ENCODE measurements at places on chromosomes 6 and 20.
A peak's percentile ranks its signal among the peaks of the same experiment; 100 is the strongest.

- no peak for DNase-seq
Measured at GRCh38 chr6:121321282-121321681, 13.0 kb downstream of the TBC1D32 start.

DNA sequence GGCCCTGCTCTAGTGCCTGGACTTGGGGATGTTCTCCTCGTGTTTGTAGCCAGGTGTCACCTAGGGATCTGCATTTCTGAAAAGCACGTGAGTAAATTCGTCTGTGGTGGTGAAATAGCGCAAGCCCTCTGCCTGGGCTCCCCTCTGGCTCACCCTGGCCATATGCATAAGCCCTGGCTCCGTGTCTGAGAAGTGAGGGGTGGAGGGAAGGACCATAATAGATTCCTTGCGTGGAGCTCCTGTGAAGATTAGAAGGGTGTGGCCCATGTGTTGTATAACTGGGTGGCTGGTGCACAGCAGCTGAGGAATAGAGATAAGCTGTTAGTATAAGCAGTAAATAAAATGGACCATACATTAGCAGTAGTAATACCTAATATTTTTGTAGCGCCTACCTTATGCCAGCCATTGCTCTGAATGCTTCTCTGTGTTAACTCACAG lies 4.8 kb downstream of the BCAS1 start:
- no peak for DNase-seq

DNA sequence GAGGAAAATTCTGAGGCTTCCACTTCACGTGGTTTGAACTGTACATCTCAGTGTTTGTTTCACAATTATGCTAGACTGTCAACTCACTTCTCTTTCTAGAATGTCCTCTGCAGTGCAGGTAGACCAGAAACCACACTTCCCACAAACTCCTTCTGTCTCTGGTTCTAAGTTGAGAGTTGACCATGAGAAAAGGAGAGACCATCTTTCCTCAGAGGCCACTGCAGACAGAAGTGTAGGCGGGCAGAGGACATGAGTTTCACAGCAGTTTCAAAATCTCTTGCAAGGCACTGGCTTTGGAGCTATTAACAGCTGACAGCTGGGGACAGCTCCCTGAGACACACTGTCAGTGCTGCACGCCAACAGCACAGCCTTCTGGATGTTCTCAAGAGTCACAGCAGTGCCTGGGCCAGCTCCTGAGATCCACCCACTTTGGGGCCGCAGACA lies 55.4 kb upstream of the MOXD1 start:
- DNase-seq: no peak

DNA sequence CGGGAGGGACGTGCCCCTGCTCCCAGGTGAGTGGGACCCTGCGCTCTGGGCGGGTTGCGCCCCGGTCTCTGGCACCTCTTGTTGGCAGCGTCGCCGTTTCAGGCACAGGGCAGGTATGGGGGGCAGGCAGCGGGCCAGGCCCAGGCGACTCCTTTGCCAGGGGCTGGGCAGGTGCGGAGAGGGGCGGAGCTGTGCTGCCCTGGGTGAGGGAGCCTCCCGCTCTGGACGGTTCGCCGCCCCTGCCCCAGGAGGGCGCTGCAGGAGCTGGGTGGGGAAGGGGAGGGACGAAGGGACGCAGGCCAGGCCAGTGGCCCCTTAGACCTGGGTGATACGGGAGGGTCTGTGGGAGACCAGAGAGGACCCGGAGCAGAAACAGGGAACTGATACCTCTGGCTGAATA lies 663.9 kb upstream of the DEFB115 start:
- DNase-seq: no peak

DNA sequence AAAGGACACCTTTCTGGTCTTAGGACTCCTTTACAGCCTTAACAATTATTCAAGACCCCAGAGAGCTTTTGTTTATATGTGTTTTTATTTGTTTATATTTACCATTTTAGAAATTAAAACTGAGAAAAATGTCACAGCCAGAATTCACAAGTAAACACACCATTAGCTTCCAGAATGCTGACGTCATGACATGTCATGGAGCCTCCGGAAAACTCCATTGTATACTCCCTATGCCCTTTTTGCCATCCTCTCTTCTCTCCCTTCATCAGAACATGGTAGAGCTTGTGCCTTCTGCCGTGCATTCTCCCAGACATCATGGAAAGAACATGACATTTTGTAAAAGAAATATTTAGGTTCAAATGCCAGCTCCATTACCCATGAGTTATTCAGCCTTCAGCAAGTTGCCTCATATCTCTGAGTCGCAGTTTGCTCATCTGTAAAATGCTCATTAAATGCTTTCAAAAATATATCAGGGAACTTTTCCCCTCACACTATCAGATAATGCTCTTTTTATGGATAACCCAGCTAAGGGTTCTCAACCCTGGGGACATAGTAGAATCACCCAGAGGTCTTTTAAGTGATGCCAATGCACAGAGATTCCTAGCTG lies 27.8 kb downstream of the TNFAIP3 start:
- no peak for DNase-seq

- no peak for DNase-seq
Measured at GRCh38 chr20:32078791-32079190, 26.7 kb downstream of the HCK start.

DNA sequence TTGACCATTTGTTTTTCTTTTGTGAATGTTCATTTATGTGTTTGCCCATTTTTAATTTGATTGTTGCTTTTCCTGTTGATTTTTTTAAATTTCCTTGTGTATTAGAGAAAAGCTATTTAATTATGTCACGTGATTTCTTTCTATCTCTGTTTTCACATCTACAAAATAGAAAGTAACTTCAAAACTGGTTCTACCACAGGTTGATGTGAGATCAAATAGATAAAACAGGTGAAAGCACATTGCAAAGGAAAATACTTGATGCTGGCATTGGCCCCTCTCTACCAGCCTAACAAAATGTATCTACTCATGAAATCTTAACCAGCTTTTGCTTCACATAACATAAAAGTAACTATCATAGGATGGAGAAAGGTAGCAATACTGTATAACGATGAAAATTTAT lies 129.2 kb downstream of the TMEM242 start:
- no peak for DNase-seq

DNA sequence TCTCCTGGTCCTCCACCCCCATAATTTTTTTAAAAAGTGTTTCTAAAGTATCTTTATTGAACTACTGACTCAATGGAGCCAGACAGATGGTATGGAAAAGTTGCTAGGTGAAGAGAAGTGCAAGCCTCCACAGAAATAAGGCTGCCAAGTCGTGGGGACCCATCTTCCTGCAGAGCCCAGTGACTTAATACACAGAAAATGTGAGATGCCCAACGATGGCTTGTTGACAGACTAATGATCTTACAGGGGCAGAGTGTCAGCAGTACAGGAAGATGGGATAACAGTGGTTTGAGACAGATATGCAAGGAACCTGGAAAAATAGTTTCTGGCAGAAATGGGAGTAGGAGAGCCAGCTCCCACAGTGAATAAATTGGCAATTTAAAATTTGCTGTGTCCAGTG lies 43.3 kb downstream of the FYN start:
- DNase-seq: no peak

GRCh38 chr6:167970230-167970629 lies 27.2 kb upstream of the KIF25 start:
- no peak for DNase-seq

DNA sequence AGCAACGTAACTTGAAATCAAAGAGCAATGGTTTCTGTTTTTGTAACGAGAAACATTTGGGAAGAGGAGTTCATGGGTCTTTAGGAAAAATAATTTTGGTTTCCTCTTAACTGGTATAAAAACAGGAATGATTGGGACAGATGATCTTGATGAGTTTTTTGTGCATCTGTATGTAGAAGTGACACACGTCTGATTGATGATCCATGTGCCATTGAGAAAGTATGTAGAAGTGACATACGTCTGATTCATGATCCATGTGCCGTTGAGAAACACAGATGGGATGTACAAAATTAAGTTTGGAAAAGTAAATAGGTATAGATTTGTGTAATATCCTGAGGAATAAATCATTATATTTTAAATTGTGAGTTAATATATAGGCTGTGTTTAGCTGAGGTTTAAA lies 2.1 kb downstream of the KIAA1586 start:
- no peak for DNase-seq

GRCh38 chr6:17650656-17651309 lies 50.7 kb downstream of the FAM8A1 start:
- no peak for DNase-seq

DNA sequence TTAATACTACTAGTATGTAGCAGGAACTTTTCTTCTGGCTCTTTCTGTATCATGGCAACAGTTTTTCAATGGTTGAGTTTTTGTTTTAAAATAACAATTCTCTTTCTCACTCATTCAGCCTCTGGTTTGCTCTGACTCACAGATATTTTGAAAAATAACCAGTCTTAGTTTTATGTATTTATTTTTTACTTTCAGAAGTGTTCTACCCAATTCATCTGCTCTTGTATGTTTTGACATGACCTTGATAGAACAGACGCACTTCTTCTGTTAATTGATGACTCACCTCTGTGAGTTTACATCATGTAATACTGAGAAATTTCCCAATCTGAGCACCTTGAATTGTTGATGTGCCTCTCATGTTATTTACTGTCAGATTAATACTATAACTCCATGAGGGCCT lies 178.9 kb downstream of the SASH1 start:
- no peak for DNase-seq

GRCh38 chr6:151191527-151191926 lies 48.2 kb upstream of the AKAP12 start:
- DNase-seq: peak; percentile 93

DNA sequence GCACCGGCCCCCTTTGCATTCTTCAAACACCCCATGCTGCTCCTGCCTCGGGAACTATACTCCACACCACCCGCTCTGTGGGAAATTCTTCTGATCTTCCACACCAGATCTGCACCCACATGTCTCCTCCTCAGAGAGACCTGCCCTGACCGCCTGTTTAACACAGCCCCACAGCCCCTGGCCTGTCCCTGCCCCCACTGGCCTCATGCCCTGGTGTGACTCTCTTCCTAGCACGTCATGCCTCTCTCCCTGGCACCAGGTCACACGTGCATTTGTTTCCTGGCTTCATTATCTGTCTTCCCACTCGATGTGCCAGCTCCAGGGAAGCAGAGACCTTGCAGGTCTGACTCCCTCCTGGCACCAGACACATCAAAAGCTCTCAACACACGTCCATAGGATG lies 79.6 kb downstream of the ANKRD60 start:
- no peak for DNase-seq

DNA sequence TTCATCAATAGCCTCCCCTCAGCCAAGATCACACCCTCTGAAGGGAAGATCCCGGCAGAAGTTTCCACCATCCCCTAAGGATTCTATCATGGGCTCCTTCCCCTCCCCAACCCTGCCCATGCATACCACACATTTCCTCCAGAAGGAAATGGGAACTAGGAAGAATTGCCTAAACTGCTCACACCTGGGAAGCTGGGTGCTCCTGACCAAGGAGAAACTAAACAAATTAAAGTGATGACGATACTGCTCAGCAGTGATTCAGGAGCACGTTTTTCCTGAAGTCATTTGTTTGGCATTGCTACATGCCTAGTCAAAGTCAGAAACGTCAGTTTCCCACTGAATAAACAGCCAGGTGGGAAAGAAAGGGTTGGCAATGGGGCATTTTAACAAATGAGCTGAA lies 136.1 kb upstream of the CDYL start:
- no peak for DNase-seq

DNA sequence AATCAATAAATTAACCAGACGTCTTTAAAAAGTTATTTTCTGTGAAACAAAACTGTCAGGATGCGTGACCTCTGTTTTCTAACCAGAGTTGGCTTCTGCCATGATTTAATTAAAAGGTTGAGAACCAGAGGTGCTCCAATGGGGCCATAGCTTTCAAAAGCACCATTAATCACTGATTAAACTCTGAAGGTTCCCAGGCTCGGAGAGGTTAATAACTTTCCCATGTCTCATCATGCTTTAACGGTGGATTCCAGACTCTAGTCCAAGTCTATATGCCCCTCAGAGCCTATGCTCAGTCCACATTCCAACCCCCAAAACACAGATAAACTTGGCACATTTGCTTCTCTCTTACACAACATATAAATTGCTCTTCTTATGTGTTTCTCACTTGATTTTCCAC lies 95.5 kb downstream of the SNAP91 start:
- DNase-seq: no peak

DNA sequence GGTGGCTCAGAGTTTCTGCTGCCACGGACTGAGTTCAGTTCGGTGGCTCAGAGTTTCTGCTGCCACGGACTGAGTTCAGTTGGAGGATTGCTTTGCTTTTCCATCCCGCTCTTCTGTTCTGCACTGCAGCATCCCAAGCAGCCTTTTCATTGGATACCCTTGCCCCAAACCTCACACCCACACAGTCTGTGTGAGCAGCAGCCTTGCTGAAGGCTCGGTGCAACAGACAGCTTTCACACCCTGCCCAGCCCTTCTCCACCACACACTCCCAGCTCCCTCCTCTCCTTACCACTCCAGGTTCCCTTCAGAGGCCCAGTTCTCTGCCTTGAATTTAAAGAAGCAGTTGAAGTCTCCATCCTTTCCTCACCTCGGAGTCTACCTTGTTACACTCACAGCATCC lies 52.5 kb upstream of the CHD6 start:
- DNase-seq: no peak

- DNase-seq: no peak
Measured at GRCh38 chr6:104162036-104162669, 697.6 kb downstream of the HACE1 start.

DNA sequence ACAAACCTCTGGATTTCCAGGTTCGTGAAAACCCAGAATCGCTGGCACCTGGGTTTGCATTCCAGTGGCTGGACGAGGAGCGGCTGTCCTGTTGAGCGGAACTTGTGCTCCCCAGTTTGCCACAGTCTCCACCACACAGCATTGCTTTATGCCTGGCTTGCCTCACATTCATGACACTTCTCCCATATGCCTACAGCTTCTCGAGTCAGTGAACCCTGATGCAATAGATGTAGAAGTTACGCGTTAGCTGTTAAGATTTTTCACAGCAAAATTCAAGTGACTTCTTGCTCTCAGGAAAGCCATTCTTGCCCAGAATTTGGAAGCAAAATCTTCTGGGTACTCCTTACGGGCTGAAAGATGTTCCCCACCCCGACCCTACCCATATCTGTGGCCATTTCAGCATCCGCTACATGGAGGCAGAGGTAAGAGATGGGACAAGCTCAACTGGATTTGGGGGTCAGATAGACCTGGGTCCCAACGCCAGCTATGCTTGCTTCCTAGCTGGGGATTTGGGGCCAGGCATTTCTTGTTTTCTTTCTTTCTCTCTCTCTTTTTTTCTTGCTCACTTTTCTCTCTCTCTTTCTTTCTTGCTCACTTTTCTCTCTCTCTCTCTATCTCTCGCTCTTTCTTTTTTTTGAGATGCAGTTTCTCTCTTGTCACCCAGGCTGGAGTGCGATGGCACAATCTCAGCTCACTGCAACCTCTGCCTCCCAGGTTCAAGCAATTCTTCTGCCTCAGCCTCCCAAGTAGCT lies 12.4 kb upstream of the GDAP1L1 start:
- DNase-seq: no peak

DNA sequence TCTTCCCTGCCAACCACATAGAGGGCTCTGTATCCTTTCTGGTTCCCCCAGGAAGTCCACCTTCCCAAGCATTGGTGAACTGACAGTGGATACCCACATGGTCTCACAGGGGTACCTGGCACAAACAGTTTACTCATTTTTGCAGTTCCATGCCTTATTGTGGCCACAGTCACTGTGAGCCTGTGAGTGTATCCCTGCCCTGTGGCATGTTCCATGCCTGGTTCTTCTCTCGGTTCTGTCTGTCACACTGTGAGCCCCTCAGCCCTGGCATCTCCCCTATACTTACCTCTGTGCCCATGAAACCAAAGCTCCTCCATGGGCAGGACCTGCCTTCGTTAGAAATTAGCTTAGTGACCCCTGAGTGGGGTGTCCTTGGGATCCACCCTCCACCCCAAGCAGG lies 107.8 kb downstream of the TOX2 start:
- no peak for DNase-seq

Measured in NCI-H1417 treated with DMSO at 0.1 percent for 48 hours (cell line).